ENCODE measurements at places on chromosomes 6 and 20. TPM values are rescaled to one million over a fixed set of nuclear protein-coding genes. Genes with fewer than 3 reads are reported as not detected.
A peak's percentile ranks its signal among the peaks of the same experiment; 100 is the strongest.

The TAF4 gene
- 10.4 TPM for total RNA-seq

The TREML2 gene
- not detected for total RNA-seq

The WFDC2 gene
- total RNA-seq, result not detected

DNA sequence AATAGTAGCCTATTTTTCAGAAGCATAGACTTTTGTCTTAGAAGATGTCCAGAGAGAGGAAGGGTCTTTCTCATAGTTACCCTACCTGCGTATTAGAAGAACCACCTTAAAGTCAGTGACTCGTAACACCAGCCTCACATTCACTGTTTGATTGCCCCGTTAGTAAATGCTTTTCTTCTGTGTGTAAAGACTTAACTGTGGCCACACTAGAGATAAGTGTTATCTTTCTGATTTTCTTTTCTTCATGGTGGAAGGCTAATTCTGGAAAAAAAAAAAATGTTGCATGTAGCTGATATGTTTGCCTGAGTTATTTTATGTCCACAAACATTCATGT lies 83.9 kb downstream of the SAMD3 start:
- H3K27me3 ChIP-seq, result no peaks in the 10 kb centered on the region
- DNase-seq, result no peak
- H3K4me1 ChIP-seq, result no peaks in the 10 kb centered on the region
- peaks cover 4% of the 10 kb centered on the region for H3K36me3 ChIP-seq

GRCh38 chr20:17128206-17128605 lies 98.6 kb upstream of the PCSK2 start:
- no peak overlapping the region for H3K4me3 ChIP-seq
- H3K36me3 ChIP-seq, result no peaks in the 10 kb centered on the region
- no peaks in the 10 kb centered on the region for H3K27me3 ChIP-seq
- H3K4me1 ChIP-seq, result no peaks in the 10 kb centered on the region

- no peaks in the 10 kb centered on the region for H3K27me3 ChIP-seq
- H3K36me3 ChIP-seq, result no peaks in the 10 kb centered on the region
- H3K27ac ChIP-seq, result no peak overlapping the region
Observed at GRCh38 chr6:38215651-38216311, 396.3 kb downstream of the ZFAND3 start.

DNA sequence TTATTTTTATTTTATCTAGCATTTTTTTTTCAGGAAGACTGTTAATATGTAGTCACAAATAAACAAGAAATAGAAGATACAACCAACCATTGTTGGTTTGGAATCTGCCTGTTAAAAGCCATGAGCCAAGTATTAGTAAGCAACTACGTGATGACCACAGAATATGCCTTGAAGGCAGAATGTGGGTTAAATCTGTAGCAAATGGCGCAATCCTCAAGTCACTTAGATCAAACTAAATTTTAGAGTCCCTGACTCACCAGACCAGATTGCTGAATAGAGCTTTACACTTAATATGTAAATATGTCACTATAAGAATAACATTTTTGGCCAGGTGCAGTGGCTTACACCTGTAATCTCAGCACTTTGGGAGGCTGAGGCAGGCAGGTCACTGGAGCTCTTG lies 800.1 kb upstream of the CITED2 start:
- H3K4me3 ChIP-seq, result no peak overlapping the region
- H3K27ac ChIP-seq, result no peak overlapping the region
- no peaks in the 10 kb centered on the region for H3K27me3 ChIP-seq
- no peak for DNase-seq

GRCh38 chr20:63082939-63083735 lies 76.4 kb upstream of the BHLHE23 start:
- no peaks in the 10 kb centered on the region for H3K4me1 ChIP-seq
- no peak overlapping the region for H3K4me3 ChIP-seq
- no peak for DNase-seq
- H3K27me3 ChIP-seq, result no peaks in the 10 kb centered on the region

GRCh38 chr6:75205776-75206575 lies at the start of gene COL12A1:
COL12A1 (minus strand) TSS chr6:75206053; CDS start chr6:75202792, 3,261 bp downstream.
- no peaks in the 10 kb centered on the region for H3K27me3 ChIP-seq
- H3K4me3 ChIP-seq, result peak within 1 kb of the TSS; percentile 85
- peaks cover 30% of the 10 kb centered on the region for H3K4me1 ChIP-seq
- peak within 1 kb of the TSS; percentile 80 for H3K27ac ChIP-seq

Data from thoracic aorta (tissue), 2 donors.